ENCODE measurements at places on chromosomes 1 and 21. TPM values are rescaled to one million over a fixed set of nuclear protein-coding genes. Genes with fewer than 3 reads are reported as not detected.

The CRNN gene
- not detected for total RNA-seq

The ARV1 gene
- 36.5 TPM for total RNA-seq

The OR11L1 gene
- not detected for total RNA-seq

- DNase-seq: no peak
These were observed 822 bp upstream of the ELOVL1 start for GRCh38 chr1:43368646-43369020.

DNA sequence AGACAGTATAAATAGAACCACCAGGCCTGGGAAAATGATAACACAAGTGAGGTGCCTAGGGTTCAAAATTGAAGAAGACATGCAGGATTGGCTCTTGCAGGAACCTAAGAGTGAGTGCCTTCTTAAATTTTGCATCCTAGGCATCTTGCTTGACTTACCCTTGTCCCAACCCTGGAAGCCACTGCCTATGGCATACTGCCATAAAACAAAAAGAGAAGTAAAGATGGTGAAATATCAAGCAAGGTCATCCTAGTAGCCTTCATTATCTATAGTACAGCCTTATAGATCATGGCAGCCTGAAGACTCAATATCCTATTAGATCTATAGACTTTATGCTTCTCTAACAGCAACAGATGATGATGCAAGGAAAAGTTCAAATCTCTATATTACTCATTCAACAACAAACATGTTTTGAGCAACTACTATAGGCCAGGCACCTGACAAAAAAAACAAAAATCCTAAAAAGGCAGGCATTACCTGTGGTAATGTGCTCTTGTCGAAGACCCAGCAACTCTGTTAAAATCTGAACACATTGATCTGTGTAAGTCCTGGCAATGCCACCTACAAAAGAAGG, 6.3 kb downstream of the AP4B1 start:
- no peak for DNase-seq

DNA sequence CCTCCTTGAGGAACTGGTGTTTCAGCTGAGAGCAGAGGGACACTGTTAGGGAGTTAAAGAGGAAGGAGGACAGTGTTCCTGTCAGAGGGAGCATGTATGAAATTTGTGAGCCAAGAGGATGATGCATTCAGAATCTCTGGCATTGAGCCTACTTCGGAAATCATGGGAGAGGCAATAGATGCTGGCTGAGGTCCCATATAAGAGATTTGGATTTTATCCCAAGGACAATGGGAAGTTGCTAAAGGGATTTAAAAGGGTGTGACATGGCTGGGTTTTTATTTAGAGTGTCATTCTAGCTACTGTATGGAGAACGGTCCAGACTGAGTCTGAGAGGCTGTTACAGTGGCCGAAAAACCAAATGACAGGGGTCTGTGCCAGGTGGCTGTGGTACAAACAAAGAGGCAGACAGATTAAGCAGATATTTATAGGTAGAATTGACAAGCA, 403.2 kb upstream of the B3GALT2 start:
- DNase-seq: no peak

- DNase-seq: no peak
These were observed 302.7 kb downstream of the HHAT start for GRCh38 chr1:210631399-210631798.

Measured in right atrium auricular region (tissue), 2 donors.